NCI-H69 (cell line): ENCODE measurements at places on chromosomes 16 and 17.

DNA sequence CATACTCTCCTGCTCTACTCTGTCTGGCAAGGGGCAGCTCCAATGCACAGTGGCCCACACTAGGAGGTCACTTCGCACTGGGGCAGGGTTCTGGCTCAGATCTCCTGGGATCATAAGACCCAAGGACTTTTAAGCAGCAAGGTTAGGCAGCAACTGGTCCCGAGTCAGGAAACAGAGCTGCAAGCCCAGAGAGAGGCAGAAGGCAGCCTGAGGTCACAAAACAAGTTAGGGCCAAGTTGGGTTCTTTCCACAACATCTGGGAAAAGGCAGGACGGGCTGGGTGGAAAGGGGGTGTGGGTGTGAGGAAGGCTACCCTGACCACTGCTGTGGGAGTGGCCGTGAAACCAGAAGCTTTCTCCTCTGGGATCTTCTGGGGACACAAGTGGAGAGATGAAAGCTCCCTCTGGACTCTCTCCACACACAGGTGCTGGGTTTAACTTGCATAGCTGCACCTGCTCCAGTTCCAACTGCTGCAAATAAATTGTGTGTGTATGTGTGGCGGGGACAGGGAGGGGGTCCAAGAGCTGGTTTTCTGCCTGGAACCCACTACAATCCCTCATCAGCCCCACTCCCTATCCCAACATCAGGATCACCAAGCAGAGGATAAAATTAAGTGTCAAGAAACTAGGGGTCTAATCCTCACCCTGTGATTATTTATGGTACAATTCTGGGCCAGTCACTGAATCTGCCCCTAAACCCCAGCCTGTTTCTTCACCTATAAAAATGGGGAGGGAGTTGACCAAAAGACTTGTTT lies 8.0 kb upstream of the TSPOAP1 start:
- no peak for DNase-seq

GRCh38 chr17:4535667-4536258 lies 19.4 kb downstream of the MYBBP1A start:
- no peak for DNase-seq

DNA sequence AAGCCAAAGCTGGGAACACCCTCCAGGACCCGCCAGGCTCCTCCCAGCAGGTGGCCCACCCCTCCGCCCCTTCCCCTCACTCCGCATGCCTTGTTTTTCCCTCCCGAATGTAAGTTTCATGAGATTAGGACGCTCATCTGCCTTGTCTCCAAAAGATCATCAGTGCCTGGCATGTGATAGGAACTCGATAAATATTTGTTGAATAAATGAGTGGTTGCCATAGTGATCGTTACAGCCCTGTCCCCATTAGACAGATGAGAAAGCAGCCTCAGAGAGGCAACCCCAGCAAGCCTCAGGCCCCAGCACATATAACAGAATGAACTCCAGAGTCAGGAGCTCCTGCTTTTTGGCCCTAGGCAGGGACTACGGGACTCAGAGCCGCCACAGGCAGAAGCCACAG lies 5.0 kb downstream of the CAMKK1 start:
- DNase-seq: no peak

DNA sequence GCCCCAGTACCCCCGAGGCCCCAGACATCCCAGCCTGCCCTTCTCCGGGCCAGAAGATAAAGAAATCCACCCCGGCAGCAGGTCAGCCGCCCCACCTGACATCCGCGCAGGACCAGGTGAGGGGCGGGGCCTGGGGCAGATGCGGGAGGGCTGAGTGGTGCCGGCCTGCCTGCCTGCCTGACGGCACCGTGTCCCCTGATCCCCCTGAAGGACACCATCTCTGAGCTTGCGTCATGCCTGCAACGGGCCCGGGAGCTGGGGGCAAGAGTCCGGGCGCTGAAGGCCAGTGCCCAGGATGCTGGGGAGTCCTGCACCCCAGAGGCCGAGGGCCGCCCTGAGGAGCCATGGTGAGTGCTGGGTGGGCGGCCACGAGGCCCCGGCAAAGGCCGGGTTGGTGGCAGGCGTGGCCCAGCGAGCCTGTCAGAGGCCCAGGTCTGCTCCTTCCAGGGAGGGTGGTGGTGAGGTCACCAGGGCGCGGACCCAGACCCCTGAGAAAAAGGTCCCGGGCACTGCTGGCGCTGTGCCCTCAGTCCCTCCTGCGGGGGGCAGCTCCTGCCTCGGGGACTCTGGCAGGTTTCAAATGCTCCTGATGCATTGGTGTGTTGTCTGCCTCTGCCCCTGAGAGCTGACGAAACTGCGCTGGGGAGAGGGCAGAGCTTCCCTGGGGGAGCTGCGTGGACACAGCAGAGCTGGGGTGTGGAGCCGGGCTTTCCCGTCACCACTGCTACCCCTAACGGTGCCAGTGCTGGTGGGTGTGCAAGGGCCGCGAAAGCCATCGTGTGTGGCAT lies 1.2 kb downstream of the CDT1 start:
- DNase-seq: peak; percentile 38
